ENCODE measurements at places on chromosomes 6 and 20.
A peak's percentile ranks its signal among the peaks of the same experiment; 100 is the strongest.

- no peak for DNase-seq
Observed at GRCh38 chr20:21259346-21259745, 43.8 kb upstream of the XRN2 start.

DNA sequence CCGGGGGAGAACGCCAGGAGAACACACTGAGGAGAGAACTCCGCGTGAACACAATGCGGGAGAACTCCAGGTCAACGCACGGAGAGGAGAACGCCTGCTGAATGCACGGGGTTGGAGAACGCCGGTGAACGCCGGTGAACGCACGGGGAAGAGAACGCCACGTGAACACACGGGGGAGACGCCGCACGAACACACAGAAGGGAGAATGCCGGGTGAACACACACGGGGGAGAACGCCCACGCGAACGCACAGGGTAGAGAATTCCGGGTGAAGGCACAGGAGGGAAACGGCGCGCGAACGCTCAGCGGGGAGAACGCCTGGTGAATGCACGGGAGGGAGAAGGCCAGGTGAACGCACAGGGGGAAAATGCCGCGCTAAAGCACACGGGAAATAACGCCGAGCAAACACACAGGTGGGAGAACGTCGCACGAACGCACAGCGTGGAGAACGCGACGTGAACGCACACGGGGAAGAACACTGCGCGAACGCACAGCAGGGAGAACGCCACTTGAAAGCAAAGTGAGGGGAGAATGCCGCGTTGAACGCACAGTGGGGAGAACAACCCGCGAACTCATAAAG lies 56.1 kb downstream of the RNASET2 start:
- DNase-seq, result no peak

- DNase-seq, result no peak
Observed at GRCh38 chr6:161618831-161619454, 345.1 kb upstream of the AGPAT4 start.

- no peak for DNase-seq
Observed at GRCh38 chr20:48705240-48706115, 122.3 kb downstream of the PREX1 start.

GRCh38 chr6:8879334-8879733 lies 444.0 kb upstream of the SLC35B3 start:
- DNase-seq, result no peak

DNA sequence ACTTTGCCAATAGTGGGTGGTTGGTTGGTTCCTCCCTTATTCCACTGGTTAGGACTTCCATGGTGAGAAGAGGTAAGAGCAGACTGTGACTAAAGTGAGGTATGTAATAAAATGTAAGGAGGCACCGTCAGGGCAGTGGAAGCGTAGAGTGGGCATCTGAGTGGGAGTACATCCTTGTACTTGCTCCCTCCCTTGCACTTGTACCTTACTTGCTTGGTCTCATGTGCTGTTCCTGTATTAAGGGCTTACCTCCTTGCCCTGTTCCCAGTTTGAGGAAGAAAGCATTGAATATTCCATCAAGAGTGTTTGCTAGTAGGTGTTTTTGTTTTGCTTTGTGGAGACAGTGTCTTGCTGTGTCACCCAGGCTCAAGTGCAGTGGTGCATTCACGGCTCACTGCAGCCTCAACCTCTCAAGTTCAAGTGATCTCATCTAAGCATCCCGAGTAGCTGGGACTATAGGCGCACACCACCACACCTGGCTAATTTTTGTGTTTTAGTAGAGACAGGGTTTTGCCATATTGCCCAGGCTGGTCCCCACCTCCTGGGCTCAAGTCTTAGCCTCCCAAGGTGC lies 25.5 kb downstream of the AMD1 start:
- DNase-seq, result no peak

- DNase-seq, result no peak
Observed at GRCh38 chr20:33679758-33680485, 5.7 kb upstream of the NECAB3 start.

DNA sequence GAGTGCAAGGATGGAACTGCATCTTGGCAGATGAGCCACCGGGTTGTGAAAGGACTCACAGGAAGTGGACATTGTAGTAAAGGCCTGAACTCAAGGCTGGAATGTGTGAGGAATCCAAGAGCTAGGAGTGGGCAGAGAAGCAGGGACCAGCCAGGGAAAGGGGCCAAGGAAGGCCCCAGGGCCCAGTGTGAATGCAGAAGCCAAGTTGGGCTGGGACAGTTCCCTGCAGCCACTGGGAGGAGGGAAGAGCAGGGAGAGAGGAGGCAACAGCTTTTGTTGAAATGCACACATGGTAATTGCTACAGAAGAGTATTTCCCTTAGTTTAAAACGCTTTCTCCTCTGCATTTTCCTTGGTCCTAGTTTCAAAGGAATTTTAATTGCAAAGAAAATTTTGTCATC lies 34.6 kb downstream of the CDH22 start:
- no peak for DNase-seq

GRCh38 chr20:10565191-10565921 lies 108.4 kb downstream of the JAG1 start:
- peak; percentile 51 for DNase-seq
